ENCODE measurements at places on chromosomes 4 and X.

GRCh38 chr4:123393721-123394120 is 2.9 kb upstream of the SPRY1 start:
- no peak for DNase-seq

GRCh38 chr4:18020145-18020670 is 1.3 kb downstream of the LCORL start:
- DNase-seq = no peak

DNA sequence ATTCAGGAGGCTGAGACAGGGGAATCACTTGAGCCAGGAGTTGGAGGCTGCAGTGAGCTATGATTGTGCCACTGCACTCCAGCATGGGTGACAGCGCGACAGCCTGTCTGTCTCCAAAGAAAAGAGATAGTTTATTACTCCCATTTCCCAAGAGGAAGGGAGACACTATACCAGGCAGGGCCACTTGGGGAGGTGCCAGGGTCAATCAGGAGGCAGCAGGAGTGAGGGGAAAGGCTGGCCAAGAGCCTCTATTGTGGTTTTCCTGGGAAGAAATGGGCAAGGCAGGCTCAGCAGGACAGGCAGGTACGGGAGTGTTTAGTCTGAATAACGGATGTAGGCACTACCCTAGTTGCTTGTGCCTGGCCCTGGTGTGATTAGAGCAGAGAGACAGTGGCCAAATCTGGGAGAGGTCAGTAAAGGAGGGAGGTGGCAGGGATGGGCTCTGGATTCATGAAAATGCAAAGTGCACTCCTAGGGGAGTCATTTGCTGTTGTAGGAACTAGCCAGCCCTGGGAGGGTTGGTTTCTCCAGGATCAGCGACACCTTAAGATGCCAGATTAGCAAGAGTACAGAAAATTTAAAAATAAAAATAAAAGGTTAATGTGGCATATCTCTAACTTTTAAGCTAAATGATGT is 20.2 kb upstream of the CDKN2AIP start:
- no peak for DNase-seq

DNA sequence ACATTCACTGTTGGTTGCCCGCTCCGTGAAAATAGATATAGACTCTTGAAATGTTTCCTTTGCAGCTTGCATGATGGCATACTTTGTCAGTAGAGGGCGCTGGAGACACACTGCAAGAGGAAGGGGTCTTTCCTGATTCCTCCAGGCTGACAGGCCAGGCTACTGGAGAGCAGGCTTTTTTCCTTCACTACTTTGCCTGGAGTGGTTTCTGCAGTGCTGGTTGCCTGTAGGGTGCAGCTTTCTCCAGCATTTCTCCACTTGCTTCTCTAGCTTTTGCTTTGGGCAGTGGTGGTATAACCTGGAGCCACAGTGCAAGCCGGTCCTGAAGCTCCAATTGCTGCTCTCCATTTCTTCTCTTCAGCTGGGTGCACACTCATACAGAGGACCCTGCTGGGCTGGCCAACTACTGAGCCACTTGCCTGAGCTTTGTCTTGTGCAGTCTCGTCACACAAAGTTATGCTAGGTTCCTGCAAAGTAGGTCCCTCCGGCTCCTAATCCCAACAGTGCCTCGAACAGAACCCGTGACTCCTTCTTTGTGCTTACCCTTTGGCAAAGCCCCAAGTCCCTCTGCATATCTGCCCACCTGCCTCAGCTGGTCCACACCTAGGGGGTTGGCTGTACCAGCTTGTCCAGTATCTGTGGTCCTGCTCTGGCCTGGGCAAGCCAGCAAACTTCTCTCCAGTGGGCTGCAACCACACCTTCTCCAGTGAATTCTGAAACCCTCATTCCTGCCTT is 46.3 kb downstream of the RASSF6 start:
- DNase-seq = peak; percentile 16

GRCh38 chr4:61596606-61597340 is 396.6 kb downstream of the ADGRL3 start:
- no peak for DNase-seq

DNA sequence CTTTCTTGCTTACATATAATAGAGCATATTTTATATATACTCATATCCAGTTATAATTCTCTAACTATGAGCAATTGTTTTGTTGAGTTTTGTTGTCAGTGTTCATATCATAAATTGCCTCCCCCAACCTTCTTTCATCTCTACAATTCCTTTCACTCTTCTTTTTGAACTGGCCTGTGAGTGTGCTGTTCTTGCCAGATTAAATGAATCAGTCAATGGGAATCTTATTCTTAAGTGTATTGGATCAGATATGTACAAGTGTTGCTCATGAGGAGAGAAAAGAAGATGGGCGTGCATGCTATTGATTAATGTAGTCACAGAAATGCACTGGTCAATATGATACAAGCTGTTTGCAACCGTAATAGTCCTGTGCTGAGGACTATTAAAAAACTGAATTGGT is 728.1 kb upstream of the MAGEB2 start:
- DNase-seq = no peak

All from T-helper 1 cell (primary cell).